ENCODE measurements at places on chromosomes 6 and 20.

DNA sequence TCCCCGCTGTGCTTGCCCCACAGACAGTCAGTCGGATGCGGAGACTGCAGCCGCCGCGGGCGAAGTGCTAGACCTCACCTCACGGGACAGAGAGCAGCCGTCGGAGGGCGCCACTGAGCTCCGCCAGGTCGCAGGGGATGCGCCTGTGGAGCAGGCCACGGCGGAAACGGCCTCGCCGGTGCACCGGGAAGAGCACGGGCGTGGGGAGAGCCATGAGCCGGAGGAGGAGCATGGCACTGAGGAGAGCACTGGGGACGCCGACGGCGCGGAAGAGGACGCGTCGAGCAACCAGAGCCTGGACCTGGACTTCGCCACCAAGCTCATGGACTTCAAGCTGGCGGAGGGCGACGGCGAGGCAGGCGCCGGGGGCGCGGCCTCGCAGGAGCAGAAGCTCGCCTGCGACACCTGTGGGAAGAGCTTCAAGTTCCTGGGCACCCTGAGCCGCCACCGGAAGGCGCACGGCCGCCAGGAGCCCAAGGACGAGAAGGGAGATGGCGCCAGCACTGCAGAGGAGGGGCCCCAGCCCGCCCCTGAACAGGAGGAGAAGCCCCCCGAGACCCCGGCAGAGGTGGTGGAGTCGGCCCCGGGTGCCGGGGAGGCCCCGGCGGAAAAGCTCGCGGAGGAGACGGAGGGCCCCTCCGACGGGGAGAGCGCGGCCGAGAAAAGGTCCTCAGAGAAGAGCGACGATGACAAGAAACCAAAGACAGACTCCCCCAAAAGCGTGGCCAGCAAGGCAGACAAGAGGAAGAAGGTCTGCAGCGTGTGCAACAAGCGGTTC, 66.4 kb downstream of the SSR1 start:
- no peak for DNase-seq

GRCh38 chr20:50363479-50363878, 146.7 kb upstream of the PTPN1 start:
- DNase-seq, result no peak

GRCh38 chr6:41470029-41470330, 76.2 kb upstream of the FOXP4 start:
- DNase-seq, result no peak

- no peak for DNase-seq
Observed at GRCh38 chr20:24461848-24462247, 7.6 kb upstream of the SYNDIG1 start.

GRCh38 chr20:57509665-57510237, 15.2 kb downstream of the CTCFL start:
- no peak for DNase-seq
